ENCODE measurements at places on chromosomes 1 and 21.
A peak's percentile ranks its signal among the peaks of the same experiment; 100 is the strongest.

DNA sequence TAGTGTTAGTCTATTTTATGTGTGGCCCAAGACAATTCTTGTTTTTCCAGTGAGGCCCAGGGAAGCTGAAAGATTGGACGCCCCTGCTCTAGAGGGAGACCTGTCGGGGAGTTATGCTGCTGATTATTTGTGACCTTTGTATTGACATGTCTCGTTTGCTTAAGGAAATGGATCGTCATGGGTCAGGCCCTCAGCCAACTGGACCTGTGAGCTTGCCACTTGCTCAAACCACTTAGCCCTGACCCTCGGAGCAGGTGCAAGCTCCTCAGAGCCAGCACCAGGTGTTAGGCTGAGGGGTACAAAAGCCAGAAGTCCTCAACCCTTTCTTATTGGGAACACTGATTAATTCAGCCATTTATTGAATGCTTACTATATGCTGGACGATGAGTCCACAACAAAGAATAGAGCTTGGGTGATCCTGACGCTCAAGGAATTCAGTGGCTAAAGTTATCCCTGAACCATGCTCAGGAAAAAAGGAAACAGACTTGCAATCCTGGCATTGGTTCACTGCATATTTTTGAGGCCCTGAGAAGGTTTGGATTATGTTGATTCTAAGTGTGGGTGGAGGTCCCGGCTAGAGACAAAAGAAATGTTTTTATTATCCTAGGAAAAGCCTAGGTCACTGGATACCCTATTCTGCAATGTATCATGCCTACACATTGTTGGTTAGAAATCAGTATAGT, 19.0 kb downstream of the TGFB2 start:
- no peak for DNase-seq

- no peak for DNase-seq
Measured at GRCh38 chr1:150283260-150283659, 906 bp downstream of the CIART start.

GRCh38 chr1:111541721-111542120, 38.3 kb upstream of the ADORA3 start:
- no peak for DNase-seq

GRCh38 chr1:203153989-203154821, 21.4 kb downstream of the MYBPH start:
- DNase-seq, result no peak

- DNase-seq, result no peak
Measured at GRCh38 chr1:77476475-77476874, 194.7 kb downstream of the AK5 start.

- DNase-seq, result no peak
Measured at GRCh38 chr1:172286629-172287076, 133.8 kb upstream of the C1orf105 start.

DNA sequence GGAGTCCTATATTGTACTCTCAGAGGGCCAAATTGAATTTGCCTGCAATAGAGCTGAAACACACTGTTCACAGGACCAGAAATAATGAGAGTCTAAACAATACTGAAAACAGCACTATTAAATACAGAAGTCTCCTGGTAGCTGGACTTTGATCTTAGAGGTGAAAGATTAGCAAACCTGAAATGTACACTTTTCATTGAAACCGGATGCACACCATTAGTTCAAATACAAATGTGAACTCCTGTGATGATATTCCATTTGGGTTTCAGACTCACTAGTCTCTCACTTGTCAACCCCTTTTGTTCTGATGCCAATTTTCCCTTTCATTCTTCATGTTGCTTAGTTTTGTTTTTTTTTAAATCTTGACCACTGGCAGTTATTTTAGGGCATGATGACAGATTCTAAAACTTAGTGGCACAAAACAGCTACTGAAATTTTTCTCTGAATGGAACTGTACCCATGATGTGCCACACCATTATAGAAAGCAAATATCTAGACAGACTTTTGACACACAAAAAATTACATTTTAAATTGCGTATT, 5.9 kb upstream of the TNFSF4 start:
- no peak for DNase-seq

- DNase-seq, result no peak
Measured at GRCh38 chr1:203093754-203094410, 8.1 kb upstream of the MYOG start.

- peak; percentile 49 for DNase-seq
Measured at GRCh38 chr1:15304708-15305467, 57.9 kb downstream of the FHAD1 start.

DNA sequence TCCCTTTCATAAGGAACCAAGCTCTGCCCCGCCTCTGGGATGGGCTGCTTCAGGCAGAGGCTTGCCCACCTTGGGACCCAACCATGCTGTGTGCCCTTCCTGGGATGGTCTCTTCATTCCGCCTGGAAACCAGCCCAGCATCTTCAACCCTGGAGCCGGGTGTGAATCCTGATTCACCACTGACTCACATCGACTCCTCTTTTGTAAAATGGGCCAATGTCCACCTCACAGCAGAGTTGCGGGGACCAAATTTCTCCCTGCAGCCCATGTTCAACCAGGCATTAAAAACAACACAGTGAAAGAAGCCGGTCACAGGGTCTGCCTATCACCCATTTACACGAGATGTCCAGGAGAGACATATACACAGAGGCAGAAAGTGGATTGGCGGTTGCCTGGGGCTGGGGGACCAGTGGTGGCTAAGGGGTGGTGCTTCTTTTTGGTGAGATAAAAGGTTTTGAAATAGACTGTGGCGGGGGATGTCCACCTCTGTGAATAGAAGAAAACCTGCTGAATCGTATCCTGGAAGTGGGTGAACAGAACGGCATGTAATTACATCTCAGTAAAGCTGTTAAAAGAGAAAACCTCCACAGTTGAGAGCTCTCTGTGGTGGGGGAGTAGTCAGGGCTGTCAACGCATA, 6.9 kb upstream of the GPR153 start:
- no peak for DNase-seq

DNA sequence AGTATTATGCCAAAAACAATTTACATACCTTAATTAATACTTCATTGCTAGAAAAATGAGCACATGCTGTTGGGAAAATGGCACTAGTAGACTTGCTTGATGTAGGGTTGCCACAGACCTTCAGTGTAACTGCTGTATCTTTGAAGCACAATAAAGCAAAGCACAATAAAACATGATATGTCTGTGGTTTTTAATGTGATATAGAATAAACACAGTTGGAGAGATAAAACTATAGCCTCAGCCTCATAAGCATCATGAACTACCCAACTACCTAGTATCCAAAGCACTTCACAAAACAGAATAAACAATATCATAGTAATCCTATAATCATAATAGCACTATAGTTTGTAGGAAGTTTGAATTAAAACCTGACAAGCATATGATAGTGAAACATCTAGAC, 143.5 kb downstream of the SYT14 start:
- no peak for DNase-seq

DNA sequence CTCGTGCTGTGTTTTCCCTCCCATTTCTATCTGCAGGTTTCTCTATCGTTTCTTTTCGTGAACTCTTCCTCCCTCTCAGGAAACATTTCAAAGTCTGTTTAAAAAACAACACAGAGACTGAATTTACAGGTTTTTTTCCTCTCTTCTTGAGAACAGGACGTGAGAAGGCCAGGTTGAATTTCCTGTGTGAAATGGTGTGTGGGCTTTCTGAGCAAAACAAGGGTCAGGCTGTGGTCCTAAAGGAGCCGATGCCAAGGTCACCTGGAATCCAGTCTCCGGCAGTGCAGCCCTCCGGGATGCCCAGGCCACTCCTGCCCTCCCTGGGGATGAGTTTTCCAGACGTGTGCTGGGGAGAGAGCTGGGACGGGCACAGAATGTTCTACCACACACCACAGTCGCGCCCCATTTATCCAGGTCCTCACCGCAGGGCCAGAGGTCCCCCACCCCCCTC, 62.7 kb upstream of the RUNX3 start:
- DNase-seq, result no peak

GRCh38 chr1:175725684-175726083, 17.7 kb downstream of the TNR start:
- no peak for DNase-seq

DNA sequence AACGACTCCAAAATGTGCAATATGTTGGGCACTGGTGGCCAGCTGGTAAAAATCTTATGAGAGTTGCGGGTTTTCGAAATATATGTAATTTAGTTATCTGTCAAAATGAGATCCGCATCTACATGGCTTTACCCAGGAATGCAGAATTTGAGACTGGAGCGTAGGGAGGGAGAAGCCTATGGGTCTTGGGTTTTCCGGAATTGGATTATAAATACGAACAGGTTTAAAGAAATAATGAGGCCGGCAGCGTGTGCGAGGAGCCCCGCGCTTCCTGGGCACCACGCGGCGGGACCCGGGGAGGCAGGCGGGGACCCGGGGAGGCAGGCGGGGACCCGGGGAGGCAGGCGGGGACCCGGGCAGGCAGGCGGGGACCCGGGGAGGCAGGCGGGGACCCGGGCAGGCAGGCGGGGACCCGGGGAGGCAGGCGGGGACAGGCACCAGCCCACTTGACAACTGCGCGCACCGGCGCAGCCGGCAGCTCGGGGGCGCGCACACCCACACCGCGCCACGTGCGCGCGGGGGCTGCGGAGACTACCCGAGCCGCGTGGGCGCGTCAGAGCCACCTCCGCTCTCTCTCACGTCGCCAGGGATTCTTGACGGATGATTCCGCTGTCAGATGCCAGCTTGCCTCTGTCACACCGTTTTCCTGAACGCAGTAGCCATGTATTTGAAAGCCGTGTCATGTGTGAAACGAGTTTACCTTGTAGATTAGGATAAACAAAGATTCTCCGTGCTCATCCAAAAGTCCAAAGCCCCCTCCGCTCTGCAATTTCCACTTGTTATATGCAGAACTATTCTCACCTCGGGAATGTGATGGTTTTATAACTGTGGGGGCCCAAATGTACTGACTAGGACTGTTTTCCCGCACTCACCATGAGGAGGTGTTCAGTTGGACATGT, 54.3 kb upstream of the HNRNPU start:
- peak; percentile 80 for DNase-seq

- no peak for DNase-seq
Measured at GRCh38 chr1:54950006-54950368, 30.4 kb upstream of the TMEM61 start.

DNA sequence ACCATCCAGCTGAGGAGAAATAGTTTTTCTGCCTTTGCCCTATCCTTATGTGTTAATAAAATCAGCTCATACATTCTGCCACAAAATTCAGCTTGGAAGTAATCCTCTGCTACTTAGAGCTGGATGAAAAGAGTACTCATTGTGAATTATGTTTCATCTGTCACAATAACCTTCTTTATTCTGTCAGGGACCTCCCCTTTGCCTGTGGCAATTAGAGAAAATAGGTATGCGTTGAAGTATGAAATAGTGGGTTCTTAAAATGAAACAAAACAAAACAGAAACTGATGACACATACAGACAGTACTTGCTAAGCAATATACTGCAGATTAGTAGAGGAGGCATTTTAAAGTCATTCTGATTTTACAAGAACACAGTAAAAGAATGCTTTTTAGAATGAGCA, 578.5 kb downstream of the USP25 start:
- no peak for DNase-seq

DNA sequence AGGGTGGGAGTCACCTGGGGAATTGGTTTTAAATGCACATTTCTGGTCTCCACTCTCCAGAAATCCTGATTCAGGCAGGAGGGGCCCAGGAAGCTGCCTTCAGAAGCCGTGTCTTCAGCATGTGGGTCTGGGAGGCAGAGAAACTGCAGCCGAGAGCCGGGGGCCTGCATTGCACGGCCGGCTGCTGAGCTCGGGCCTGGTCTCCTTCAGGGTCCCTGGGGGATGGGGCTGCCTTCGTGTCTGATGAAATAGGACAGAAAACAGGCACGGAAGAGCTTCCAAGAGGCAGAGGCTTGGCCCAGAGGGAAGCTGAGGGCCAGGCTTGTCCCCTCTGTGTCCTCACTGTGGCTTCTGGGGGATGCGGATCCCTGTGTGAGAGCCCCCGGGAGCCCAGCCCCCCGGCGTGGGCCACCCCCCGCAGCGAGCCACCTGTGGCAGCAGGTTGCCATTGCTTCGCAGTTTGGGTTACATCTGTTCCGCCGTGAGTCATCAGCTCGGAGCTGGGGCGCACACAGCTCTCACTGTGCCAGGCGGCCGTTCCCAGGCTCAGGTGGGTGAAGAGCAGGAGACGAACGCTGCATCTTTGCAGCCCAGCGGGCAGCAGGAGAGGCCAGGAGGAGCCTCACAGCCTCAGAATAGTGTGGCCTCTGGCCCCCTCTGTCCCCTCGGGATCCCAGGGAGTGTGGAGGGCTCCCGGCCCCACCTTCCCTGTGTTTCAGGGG, 72.4 kb downstream of the AJAP1 start:
- DNase-seq, result no peak

GRCh38 chr1:98323388-98323787, 338.1 kb upstream of the SNX7 start:
- no peak for DNase-seq

- DNase-seq, result no peak
Measured at GRCh38 chr1:95197616-95198252, 36.3 kb upstream of the RWDD3 start.

GRCh38 chr1:202037706-202038296, 27.4 kb downstream of the ELF3 start:
- no peak for DNase-seq

GRCh38 chr1:104266612-104267011, 516.9 kb downstream of the AMY1C start:
- DNase-seq, result no peak

GRCh38 chr21:43808832-43809251, 19.5 kb downstream of the RRP1 start:
- no peak for DNase-seq

DNA sequence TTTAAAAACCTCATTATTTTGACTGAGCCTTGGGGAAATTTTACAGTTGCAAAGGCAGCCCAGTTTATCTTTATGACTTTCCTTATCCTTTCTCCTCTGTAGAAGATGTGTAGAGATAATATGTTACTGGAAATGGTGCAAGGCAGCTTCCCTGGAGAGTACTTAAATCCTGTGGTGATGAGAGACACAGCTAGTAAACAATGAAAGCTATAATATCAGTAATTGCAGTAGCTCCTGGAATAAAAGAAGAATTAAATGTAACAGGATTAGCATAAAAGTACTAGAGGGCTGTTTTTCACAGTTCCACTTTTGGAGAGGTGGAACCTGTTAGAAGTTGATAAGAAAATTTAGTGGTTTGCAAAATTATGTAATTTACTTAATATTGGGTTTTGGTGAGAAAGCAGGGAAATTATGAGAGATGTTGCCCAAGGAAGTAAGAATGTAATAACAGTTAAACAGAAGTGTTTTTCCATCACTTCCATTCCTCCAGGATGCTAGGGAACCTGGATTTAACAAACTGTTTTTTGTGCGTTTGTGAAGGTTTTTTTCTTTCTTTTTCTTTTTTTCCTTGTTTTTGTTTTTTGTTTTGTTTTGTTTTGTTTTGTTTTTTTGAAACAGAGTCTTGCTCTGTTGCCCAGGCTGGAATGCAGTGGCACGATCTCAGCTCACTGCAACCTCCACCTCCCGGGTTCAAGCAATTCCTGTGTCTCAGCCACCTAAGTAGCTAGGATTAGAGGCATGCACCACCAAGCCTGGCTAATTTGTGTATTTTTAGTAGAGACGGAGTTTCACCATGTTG, 15.7 kb upstream of the EDEM3 start:
- no peak for DNase-seq
